GM23248 (cell line): ENCODE measurements at places on chromosomes 16 and 17. TPM values are rescaled to one million over a fixed set of nuclear protein-coding genes. Genes with fewer than 3 reads are reported as not detected.
A peak's percentile ranks its signal among the peaks of the same experiment; 100 is the strongest.

ZNF232 gene
- 5.2 and 6.1 TPM in 2 replicates for total RNA-seq

GRCh38 chr16:71367241-71367976 lies 8.9 kb downstream of the CALB2 start:
- peak; percentile 70 for DNase-seq

GJC1 gene
- 18.4 and 19.1 TPM in 2 replicates for total RNA-seq

- peak; percentile 85 for DNase-seq
Observed at GRCh38 chr16:85234310-85235204, 122.3 kb upstream of the CIBAR2 start.

ZNF764 gene
- total RNA-seq: 3.0 and 8.8 TPM in 2 replicates

PPP1R27 gene
- total RNA-seq: not detected in 2 replicates

- DNase-seq: no peak
Observed at GRCh38 chr17:5895276-5895675, 174.9 kb upstream of the WSCD1 start.

DNA sequence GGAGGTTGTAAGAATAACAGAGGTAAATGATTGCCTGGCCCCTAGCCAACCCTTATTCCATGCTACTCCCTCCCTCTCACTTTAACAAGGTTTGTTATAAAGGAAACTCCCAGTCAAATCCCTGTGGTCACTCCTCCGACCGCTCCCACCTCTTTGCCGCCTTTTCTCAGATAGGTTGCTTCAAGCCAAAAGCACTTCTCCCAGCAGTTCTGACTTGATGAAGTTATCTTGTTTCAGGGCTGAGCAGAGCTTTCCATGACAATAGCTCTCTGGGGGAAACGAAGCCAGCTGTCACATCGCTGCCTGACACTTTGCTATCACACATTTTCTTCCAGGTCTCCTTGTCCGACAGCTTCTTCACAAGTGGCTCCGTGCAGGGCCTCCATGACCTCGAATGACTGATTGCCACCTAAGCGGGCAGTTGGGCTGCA lies 278.6 kb downstream of the HAPSTR1 start:
- DNase-seq: no peak

- DNase-seq: peak; percentile 84
Observed at GRCh38 chr16:2912330-2913199, 834 bp downstream of the FLYWCH1 start.

- no peak for DNase-seq
Observed at GRCh38 chr17:66786107-66786506, 48.8 kb upstream of the CACNG5 start.

DNA sequence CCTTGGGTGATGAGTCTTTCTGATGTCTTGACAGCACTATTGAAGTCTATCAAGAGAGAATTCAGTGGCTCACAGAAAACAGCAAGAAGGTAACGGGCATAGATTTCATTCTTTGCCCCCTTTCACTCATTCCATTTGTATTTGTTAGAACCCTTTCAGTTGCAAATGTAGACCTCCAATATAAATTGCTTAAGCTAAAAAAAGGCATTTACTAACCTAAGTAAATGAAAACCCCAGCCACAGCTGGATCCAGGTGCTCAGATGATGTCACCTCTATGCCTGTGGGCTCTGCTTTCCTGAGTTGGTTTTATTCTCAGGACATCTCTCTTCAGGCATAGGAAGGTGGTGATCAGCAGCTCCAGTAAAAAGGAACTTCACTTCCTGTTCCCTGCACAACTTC lies 11.1 kb downstream of the VWA3A start:
- DNase-seq: no peak
